ENCODE measurements at places on chromosomes 7 and 10.

GRCh38 chr7:152202056-152202455, 176.6 kb downstream of the GALNT11 start:
- DNase-seq: peak; percentile 32

DNA sequence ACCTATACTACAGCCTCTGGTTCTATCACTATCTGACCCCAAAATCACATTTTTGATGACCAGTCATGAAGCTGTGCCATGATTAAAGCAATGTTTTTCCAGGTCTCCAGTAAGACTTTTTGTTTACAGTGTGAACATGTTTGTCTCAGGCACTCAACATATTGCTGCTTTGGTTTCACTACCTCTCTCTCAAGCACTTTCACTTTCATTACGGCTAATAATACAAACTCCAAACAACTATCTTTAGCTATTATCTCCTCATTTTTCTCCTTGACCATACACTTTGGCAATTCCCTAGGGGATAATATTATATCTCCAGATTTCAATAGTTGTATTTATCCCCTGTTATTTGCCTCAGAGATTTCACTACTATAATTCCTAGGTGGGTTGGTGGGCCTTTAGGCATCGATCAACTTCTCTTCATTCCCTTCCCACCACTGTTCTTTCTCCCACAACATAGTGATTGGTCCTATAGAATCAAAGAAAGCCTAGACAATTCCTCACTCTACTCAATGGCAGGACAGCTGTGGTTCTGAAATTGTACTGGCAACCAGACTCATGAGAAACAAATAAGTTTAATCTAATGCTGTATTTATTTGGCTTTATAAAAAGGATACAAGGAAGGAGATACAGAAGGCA, 261.4 kb upstream of the ZWINT start:
- DNase-seq: no peak

DNA sequence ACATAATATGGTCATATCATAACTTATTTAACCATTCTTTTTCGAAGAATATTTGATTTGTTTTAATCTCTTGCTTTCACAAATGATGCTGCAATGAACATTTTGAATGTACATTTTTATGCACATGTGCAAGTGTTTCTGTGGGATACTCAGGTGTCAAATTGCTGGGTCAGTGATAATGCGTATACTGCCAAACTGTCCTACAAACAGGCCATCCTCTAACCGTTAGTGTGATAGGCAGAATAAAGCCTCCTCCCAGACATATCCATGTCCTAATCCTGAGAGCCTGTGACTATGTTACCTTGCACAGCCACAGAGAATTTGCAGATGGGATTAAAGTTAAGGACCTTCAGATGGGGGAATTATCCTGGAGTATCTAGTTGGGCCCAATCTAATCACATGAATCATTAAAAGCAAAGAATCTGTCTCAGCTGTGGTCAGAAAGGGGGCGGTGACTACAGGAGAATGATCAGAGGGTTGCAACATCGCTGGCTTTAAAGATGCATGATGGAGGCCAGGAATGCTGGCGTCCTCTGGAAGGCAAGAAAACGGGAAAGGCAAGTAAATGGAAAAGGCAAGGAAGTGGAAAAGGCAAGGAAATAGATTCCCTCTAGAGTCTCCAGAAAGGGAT, 46.7 kb downstream of the FZD1 start:
- DNase-seq: peak; percentile 34

DNA sequence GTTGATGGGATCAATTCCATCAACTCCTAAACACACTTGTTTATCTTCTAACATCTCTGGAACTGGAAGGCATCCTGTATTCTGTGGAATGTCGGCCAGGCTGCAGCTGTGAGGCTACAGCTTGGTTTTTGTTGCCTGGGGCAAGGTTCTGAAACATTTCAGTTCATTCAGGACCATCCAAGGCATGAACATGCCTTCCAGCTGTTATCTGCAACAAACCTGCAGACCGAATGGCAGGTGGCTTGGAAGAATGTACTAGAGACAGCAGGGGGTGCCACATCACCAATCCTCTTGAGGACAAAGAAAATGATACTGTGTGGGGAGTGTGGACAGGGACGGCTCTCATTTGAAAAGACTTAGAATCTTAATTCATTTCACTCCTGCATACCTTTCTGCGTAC, 12.4 kb downstream of the PAPOLB start:
- peak; percentile 43 for DNase-seq

- DNase-seq: no peak
These were observed 42.4 kb downstream of the PROSER2 start for GRCh38 chr10:11865561-11865960.
